Activated T-cell treated with anti-CD3 and anti-CD28 coated beads, Interleukin-2, amount 50 U/mL, for 4 hours (primary cell): ENCODE measurements at places on chromosomes 1 and 21. TPM values are rescaled to one million over a fixed set of nuclear protein-coding genes. Genes with fewer than 3 reads are reported as not detected.

DNA sequence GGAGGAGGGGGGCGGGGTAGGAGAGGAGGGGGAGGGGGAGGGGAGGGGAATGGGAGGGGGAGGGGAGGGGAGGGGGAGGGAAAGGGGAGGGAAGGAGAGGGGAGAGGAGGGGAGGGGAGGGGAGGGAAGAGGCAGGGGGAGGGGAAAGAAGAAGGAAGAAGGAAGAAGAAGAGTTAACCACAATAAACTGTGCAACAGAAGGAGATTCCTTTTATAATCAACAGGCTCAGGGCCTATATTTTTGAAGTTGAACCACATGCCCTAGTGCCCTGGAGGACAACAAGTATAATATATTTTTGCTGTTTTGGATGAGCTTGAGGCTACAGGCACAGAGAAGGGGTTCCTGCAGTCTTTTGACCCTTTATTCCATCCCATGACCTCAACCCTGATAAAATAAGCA is 228.2 kb upstream of the IRF2BP2 start:
- DNase-seq = no peak

The DDAH1 gene
- total RNA-seq = 0.16 TPM

- DNase-seq = no peak
Observed at GRCh38 chr21:42459546-42460215, 36.3 kb downstream of the RSPH1 start.

The DCAF8 gene
- 64.4 TPM for total RNA-seq

The CRNN gene
- total RNA-seq = not detected

- DNase-seq = no peak
Observed at GRCh38 chr1:113804421-113805255, 7.6 kb downstream of the RSBN1 start.

- DNase-seq = no peak
Observed at GRCh38 chr1:224616756-224617409, 766 bp downstream of the CNIH3 start.

The RBM11 gene
- total RNA-seq = 2.8 TPM

The PDE4B gene
- total RNA-seq = 20.8 TPM
